Fibroblast of skin of back (primary cell): ENCODE measurements at places on chromosomes 5 and 9.
A peak's percentile ranks its signal among the peaks of the same experiment; 100 is the strongest.

DNA sequence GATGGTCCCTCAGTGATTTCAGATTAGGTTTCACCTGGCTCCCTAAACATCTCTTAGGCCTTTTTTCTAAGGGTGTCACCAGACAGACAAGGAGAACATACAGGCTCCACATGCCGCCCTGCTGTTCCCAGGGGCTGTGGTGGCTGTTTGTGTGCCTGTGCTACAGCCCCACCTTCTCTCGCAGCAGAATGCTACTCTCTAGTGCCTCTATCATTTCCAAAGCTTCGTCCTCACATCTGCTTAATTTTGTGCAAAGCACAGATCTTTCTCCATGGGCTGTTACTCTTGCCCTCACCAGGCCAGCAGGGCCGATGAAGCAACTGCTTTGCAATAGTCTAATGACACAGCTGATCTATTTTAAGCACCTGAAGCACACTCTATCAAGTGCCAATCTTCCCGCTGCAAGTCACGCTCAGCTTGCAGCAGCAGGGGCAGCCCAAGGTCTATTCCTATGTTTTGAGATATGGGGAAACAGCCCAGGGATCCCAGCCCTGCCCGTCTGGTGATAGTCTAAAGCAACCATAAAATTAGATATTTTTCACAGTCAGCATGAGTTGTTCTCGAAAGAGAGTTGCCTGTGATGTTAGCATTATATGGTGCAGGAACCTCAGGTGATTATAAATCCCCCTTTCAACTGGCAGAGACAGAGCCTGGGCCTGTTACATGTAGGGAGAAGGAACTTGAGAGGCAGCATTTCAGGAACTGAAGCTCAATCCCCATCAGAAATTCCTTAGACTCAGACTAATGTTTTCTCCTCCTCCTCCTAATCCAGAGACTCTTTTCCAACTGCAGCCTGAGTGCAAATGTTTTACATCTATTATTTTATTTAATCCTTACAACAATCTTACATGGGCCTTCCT, 12.7 kb downstream of the ABLIM3 start:
- DNase-seq, result peak; percentile 37

- no peak for DNase-seq
These were observed 9.3 kb downstream of the ADCY2 start for GRCh38 chr5:7405277-7405676.

- no peak for DNase-seq
These were observed 138.9 kb downstream of the SPATA31D1 start for GRCh38 chr9:82127465-82127864.

GRCh38 chr9:23005156-23005555, 558.5 kb downstream of the DMRTA1 start:
- no peak for DNase-seq

DNA sequence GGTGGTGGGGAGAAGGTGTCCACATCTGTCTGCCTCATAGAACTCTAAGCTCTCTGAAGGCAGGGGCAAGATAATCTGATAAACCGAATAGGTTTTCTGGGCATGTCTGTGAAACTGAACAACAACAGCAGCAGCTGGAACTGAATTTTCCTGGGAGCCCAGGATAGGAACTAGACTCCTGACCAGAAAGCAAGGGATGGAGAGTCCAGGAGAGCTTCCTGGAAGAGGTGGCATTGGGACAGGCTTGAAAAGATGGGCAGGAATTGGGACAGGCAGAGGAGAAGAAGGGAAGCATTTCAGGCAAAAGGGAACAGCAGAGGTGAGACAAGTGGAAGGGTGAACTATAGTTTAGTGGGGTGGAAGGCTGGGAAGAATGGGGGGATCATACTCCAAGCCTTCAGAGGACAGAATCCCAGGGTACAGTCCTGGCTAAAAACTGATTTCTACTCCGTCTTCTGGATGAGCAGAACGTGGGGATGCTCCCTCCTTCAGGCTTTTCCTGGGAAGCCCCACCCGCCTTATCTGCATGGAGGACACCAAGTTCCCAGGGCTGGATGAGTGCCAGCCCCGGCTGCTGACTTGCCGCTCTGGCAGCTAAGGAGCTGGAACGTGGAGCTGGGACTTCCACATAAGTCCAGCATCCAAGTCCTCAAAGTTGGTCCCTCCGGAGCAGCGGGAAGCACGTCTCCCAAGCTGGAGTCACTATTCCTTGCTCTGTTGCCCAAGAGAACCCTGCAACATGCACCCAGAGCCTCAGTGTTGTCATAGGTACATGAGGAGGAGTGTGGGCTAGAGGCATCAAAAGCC, 13.9 kb upstream of the KIF12 start:
- peak; percentile 81 for DNase-seq

DNA sequence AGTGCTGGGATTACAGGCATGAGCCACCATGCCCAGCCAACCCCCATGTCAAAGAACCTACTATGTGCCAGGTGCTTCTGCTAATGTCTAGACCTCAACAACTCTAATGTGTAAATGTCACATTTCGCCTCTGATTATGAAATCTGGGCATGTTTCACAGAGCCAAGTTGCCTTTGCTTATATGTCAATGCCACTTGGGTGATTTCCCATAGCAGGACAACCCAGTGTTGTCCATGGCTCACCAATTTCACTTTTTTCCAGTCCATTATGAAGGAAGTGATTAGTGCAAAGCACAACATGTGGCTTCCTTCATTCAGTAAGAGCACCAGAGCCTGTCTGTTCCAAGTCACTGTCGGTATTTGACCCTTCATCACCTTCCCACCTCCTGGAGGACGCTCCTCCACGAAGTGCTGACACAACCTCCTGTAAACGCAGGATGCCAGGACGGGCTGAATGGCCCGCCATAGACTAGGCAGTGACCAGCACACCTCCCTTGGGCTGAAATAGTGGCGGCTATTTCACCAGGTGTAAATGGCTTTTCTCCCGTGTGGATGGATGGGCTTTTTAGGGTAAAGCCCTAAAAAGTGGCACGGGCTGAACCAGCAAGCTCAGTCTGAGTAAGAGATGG, 962 bp upstream of the PKN3 start:
- no peak for DNase-seq

DNA sequence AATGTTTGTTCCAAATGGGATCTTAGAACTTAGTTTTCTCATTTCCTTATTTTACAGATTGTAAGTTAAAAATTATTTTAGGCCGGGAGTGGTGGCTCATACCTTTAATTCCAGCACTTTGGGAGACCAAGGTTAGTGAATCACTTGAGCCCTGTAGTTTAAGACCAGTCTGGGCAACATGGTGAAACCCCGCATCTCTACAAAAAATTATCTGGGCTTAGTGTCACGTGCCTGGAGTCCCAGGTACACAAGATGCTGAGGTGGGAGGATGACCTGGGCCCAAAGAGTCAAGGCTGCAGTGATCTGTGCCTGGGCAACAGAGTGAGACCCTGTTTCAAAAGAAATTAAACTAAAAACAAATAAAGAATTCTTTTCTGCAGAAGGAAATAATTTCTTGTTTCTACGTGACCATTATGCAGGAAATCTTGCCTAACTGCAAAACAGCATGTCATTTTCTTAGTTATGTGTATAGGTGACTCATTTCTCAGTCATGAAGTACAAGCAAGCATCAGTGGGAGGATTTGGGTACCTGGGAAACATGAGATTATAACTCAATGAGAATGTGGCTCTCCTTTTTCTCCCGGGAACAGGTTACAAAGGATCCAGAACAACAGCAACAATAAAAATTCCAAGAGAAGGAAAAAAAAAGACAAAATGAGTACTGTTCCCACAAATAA, 375.1 kb upstream of the ST8SIA4 start:
- no peak for DNase-seq

- DNase-seq, result no peak
These were observed 332.8 kb downstream of the ELAVL2 start for GRCh38 chr9:23493219-23493618.

- no peak for DNase-seq
These were observed 294.3 kb downstream of the TAF11L14 start for GRCh38 chr5:17928581-17928981.

GRCh38 chr9:115042781-115043509, 75.0 kb downstream of the TNC start:
- peak; percentile 59 for DNase-seq

- peak; percentile 27 for DNase-seq
These were observed 142.9 kb downstream of the BNC2 start for GRCh38 chr9:16727452-16728136.

- DNase-seq, result peak; percentile 89
These were observed 278.6 kb downstream of the SPOCK1 start for GRCh38 chr5:137220523-137220927.

GRCh38 chr5:32494827-32495226, 50.3 kb upstream of the ZFR start:
- no peak for DNase-seq

DNA sequence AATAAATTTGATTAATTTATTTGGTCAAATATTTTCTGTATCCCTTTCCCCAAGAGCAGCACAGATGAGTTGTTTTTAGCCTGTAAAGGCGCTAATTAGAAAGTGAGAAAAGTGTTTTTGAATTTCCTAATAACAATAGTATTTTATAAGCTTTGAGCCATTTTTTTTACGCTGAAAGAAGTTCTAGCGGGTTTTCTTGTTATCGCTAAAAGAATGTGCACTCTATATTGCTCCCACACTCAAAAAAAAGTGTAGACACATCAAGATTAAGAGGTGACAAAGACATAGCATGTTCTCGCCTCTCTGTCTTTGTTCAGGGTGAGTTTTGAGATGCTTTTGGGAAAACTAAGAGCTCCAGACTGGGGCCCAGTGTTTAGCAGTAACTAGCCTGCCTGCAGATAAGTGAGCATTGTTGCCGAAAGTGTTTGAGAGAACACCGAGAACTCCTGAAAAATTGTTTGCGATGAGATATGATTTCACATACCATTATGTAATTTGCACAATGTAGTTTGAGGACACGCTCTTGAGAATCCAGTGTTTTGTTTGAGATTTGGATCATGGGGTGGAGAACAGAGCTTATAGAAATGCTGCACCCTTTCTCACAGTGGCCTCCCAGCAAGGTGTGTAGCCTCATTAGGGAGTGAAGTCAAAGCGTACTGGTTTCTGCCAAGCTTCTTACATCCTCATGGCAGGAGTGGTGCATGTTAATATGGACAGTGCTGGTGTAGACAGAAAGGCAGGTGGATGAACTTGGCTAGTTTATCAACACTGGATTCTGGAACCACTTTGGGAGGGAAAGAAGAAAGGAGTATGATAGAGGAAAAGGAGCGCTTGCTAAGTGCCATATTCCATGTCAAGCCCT, 1.5 kb downstream of the F2R start:
- DNase-seq, result no peak

GRCh38 chr5:41815663-41816229, 54.5 kb downstream of the OXCT1 start:
- no peak for DNase-seq

DNA sequence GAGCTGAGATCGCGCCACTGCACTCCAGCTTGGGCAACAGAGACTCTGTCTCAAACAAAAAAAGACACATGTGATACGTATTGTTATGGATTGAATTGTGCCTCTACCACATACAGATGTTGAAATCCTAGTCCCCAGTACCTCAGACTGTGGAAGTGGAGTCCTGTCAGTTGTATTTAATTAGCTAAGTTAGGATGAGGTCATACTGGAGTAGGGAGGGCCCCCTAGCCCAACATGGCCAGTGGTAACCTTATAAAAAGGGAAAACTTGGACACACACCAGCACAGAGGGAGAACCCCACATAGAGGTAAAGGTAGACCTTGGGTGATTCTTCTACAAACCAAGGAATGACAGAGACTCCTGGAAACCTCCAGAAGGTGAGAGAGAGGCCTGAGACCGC, 119.8 kb downstream of the GADD45G start:
- no peak for DNase-seq

DNA sequence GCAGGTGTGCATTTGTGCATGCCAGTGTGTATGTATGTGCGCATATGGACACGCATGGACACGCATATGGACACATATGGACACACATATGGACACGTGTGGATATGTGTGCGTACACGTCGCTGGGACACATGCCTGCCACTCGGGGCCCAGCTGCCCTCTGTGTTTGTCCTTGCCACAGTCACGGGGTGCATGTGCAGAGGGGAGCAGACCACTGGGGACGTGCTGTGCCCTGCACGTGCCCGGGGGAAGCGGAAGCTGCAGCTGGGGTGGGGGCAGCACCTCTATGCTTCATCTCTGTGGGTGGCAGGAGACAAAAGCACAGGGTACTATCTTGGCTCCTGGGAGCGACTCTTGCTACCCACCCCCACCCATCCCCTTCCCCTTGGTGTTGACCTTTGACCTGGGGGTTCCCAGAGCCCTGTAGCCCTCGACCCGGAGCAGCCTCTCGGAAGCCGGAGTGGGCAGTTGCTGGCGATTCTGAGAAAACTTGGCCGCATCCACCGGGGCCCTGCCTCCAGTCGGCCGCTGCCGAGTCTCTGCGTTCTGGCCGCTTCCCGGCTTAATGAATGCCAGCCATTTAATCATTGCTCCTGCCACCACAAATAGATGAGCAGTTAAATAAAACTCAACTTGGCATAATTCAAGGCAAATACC, 2.4 kb upstream of the SLC6A18 start:
- DNase-seq, result no peak
